ENCODE measurements at places on chromosomes 3 and 15.

- DNase-seq = no peak
Measured at GRCh38 chr3:183213415-183214276, 39.4 kb upstream of the B3GNT5 start.

DNA sequence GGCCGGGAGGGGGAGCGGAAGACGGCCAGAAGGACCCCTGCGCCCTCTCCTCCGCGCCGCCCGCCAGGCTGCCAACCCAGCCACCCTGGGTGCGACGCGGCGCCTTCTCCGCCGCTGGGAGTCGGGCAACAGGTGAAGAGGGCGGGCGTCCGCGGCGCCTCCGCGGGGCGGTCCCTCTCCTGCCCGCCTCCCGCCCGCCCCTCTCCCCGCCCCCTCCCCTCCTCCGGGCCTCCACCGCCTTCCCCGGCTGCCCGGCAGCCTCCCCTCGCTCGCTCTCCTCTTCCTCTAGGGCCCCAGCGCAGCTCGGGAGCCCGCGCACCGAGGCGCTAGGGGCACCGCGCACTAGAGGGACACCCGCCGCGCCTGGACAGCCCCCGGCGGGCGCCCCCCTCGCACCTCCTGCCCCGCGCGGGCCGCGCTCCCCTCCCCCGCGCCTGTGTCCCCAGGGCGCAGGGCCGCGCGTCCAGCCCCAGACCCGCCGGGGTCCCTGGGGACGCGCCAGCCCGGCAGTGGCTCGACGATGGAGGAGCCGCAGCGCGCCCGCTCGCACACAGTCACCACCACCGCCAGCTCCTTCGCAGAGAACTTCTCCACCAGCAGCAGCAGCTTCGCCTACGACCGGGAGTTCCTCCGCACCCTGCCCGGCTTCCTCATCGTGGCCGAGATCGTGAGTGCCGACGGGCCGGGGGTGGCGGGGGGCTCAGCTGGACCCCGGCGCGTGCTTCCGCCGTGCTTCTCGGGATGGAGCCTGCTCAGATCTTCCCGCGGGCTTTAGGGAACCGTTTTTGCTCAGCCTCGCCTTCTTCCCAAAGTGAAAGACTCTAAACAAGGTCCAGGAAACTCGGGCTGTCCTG is at the start of gene CMTM8:
CMTM8 (plus strand) TSS at position 228 of the 854 bp plus-strand sequence; CDS start at position 521, 293 bp downstream.
- no peak for DNase-seq

GRCh38 chr15:56835718-56836171 is 82.7 kb upstream of the TCF12 start:
- DNase-seq = no peak

DNA sequence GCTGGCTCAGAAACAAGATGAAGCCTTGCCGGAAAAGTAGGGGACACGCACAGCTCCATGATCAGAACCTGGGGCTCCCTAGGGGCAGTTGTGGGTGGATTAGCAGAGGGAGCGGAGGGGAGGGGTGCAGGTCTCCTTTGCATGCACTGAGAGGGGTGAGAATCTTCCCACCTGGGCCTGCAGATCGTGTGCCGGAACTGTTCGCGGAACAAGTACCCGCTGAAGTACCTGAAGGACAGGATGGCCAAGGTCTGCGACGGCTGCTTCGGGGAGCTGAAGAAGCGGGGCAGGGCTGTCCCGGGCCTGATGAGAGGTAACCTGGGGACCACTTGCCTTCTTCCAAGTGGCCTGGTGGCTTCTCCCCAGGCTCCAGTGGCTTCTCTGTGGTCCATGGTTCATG is 24.5 kb upstream of the NR2C2 start:
- no peak for DNase-seq

DNA sequence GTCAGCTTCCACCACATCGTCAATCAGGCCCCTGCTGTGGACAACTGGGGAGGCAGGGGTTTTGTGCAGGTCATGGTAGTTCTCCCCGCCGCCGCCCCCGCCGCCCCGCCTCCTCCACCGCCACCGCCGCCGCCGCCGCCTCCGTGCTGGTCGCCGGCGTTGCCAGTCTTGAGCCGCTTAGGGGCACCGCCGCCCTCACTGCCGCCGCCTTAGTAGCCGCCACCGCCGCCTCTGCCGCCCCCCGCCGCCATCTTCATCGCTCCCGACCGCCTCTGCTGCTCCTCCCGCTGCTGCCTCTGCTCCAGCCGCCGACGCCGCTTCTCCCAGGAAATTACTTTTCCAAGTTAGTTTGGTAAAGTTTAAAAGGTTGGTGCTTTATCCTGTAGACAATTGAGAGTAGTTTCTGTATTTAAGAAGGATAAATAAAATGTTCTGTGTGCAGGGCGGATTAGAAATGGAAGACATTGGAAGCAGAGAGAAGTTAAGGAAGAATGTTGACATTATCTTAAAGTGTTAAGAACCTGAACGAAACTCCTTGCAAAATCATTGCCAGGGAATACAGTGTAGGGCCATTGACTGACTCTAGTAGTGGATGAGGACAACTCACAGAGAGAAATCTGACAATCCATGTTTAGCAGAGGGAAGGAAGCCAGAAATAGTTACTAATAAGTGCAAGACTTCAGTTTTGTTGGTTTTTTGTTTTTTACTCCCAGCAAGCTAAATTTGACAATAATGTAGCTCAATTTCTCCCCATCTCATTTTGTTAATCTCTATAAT is 53.0 kb upstream of the GOLGA8A start:
- no peak for DNase-seq

DNA sequence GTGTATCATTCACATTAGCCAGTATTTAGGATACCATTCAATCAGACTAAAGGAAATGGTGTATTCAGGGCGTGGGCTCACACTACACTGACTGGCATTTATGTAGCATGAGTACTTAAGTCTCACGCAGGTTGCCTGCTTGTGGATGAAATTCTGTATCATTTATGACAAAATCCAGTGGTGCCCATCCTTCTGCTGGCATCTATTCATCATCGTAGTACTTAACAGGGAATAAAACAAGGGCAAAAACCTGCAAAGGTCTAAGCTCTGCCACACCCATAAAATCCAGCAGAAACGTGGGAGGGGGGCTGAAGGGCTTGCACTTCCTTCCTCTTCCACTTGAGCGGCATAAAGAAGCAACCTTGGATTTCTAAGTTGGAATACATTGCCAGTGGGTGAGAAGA is 2.7 kb downstream of the GAP43 start:
- DNase-seq = no peak

DNA sequence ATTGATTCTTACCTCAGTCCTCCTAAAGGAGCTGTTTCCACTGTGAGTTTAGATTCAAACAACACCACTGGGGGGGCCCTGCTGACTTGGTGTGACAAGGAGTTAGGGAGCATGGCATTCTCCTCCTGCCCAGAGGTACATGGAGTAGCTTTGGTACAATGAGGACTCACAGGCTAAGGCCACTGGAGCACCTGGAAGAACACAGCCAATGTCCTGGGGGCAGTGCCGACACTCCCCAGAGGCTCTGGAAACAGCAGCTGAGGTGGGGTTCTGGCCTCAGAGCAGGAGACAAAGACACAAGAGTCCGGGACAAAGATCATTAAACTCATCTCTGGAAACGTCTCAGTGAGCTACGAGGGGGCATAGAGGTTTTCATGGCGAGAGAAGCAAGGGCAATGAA is 69.7 kb upstream of the POMGNT2 start:
- DNase-seq = no peak

- no peak for DNase-seq
Measured at GRCh38 chr3:28835751-28836150, 445.1 kb upstream of the RBMS3 start.

DNA sequence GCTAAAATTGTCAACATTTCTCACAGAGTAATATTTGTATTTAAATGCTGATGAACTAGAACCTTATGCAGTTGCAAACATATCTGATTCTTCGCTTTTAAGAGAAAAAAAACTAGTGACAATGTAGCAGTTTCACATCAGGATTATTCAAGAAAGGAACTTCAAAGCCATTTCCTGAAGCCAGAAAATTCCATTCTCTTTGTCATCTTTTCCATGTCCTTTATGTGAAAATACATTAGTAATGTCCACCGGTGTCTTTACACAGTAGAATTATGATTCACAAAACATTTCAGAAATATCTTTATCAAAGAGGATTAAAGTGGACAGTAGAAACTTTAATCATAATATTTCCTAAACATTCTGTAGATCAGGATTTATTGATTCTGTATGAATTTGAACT is 12.7 kb upstream of the LXN start:
- no peak for DNase-seq

DNA sequence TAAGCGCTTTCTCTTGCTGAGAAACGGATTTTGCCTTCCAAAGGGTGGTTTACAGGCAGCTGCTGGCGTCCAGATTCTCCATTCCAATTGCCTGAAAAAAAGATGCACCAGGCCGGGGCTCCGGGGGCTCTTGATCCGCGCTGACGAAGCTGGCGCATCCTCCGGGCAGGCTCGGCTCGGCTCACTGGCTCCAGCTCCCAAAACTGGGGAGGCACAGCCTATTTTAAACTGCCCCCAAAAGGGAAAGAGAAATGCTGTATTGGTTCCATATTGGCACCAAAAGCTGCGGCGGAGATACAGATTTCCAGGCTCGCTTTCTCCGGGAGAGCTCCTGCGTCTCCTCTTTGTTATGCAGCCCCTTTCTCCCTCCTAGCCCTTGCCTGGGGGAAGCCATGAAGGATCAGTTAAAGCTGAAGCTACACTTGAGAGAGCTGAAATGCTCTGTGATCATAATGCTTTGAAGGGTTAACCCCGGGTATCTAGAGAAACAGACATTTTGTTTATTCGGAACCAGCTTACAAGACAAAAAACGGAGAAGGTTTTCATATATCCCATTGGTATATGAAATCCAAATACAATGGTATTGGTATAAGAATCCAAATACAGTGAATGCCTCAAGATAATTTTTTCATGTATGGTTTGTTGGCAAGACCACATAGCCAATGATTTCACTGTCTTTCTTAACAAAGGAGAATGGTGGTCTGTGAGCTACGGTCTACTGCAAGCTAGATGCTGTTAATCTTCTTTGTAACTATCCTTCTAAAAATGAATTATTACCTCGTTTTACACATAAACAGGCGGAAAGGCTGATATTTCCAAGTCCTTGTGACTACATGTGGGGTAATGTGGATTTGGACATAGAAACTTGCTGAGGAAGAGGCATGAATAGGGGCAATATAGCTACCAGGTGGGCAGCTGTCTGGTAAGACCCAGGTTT is 693 bp downstream of the CD200 start:
- DNase-seq = peak; percentile 6

DNA sequence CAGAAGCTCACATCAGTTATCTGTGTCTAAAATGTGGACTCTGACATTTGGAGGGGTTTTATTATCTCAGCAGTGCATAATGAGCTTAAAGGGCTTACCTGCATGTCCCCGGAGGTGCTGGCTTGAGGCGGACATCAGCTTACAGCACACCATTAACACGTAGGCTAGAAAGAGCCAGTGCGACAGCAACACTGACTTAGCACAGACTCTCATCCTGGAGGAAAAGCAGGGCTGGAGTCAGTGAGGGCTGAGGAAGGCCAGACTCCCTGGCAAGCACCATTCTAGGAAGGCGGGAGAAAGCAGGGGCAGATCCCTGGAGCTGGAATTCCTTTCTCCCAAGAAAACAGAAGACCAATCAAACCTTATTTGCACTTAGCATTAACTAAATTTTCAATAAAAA is 51.7 kb downstream of the TAFA4 start:
- no peak for DNase-seq

DNA sequence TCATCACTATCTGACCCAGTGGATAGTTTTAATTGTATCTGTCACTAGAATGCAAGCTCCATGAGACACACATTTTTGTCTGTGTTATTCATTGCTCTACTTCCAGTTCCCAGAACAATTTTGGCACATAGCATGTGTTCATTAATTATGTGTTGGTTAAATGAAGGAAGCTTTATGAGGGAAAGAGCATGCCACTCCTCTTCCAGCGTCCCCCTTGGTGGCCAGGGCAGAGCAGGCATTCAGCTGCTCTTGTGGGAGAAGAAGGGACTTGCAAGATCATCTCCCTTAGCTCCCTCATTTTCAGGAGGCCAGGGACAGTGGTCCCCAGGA is 489 bp upstream of the GALNT15 start:
- DNase-seq = no peak

- no peak for DNase-seq
Measured at GRCh38 chr3:104514371-104514770, 852.3 kb upstream of the ALCAM start.

DNA sequence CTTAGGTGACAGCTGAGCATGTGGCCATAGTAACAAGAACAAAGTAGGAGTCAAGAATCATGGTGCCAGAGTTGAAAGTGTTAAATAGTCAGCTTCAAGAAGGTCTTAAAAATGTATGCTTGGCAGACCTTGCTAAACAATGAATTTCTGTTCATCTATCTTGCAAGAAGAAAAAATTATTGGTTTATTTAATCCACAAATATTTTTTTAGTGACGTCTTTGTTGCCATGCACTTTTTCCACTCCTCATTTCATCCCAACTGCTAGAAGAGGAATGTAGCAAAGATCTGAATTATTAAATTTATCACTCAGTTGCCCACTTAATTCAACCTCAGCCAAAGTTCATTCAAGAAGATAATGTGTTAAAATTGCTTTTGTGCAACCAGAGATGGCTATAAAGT is 3.2 kb upstream of the SLC4A7 start:
- no peak for DNase-seq

DNA sequence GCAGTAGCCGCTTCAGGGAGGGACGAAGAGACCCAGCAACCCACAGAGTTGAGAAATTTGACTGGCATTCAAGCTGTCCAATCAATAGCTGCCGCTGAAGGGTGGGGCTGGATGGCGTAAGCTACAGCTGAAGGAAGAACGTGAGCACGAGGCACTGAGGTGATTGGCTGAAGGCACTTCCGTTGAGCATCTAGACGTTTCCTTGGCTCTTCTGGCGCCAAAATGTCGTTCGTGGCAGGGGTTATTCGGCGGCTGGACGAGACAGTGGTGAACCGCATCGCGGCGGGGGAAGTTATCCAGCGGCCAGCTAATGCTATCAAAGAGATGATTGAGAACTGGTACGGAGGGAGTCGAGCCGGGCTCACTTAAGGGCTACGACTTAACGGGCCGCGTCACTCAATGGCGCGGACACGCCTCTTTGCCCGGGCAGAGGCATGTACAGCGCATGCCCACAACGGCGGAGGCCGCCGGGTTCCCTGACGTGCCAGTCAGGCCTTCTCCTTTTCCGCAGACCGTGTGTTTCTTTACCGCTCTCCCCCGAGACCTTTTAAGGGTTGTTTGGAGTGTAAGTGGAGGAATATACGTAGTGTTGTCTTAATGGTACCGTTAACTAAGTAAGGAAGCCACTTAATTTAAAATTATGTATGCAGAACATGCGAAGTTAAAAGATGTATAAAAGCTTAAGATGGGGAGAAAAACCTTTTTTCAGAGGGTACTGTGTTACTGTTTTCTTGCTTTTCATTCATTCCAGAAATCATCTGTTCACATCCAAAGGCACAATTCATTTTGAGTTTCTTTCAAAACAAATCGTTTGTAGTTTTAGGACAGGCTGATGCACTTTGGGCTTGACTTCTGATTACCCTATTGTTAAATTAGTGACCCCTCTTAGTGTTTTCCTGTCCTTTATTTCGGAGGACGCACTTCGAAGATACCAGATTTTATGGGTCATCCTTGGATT is at the start of gene MLH1:
MLH1 (plus strand) TSS at position 193 of the 958 bp plus-strand sequence; CDS start at position 223, 30 bp downstream.
- DNase-seq = peak; percentile 100

DNA sequence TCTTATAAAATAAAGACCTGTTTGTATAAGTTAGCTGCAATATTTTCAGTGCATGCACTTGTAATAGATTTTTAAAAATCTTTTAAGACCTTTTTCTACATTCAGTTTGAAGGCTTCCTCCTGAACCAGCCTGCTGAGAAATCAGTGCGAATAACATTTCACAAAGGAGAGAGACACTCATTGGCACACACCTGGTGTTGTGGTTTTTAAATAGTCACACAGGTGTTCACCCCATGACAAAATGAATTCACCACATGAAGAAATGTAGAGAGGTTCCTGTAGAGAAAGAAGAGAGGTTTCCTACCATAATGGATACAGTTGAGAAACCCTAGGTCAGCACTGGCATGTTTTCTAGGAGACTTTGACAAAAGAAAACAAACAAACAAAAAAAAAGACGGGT is 237.3 kb downstream of the CNTN6 start:
- DNase-seq = no peak

Data from astrocyte of the cerebellum (primary cell).